ENCODE measurements at places on chromosomes 6 and 20. TPM values are rescaled to one million over a fixed set of nuclear protein-coding genes. Genes with fewer than 3 reads are reported as not detected.

The FGD2 gene
- total RNA-seq = 13.2 TPM

The HLA-DMB gene
- 4.9 TPM for total RNA-seq

The RBBP8NL gene
- 0.27 TPM for total RNA-seq

The KIFC1 gene
- 13.2 TPM for total RNA-seq

The NINL gene
- total RNA-seq = 44.2 TPM

The TTK gene
- total RNA-seq = 11.9 TPM

The SLC22A2 gene
- total RNA-seq = 1.3 TPM

The TAGAP gene
- total RNA-seq = 1.4 TPM

The LY6G6D gene
- not detected for total RNA-seq

The BPIFB4 gene
- 0.22 TPM for total RNA-seq
